ENCODE measurements at places on chromosomes 16 and 17.

DNA sequence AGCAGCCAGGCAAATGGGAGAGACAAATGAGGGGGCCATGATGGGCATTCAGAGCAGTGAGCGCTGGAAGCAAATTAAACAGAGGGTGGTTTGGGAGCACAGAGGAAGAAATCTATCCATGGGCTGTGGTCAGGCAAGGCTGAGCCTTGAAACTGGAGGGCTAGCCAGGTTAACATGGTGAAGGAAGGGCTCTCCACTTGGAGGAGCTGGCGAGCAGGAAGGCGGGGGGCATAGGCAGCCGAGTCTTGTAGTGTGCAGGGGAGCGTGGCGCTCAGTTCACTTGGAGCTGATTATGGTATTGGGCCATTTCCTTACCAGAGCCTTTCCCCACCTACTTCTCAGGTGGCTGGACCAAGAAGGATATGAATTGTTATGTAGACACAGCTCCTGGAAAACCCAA, 189.7 kb downstream of the SNX29 start:
- no peak for DNase-seq

DNA sequence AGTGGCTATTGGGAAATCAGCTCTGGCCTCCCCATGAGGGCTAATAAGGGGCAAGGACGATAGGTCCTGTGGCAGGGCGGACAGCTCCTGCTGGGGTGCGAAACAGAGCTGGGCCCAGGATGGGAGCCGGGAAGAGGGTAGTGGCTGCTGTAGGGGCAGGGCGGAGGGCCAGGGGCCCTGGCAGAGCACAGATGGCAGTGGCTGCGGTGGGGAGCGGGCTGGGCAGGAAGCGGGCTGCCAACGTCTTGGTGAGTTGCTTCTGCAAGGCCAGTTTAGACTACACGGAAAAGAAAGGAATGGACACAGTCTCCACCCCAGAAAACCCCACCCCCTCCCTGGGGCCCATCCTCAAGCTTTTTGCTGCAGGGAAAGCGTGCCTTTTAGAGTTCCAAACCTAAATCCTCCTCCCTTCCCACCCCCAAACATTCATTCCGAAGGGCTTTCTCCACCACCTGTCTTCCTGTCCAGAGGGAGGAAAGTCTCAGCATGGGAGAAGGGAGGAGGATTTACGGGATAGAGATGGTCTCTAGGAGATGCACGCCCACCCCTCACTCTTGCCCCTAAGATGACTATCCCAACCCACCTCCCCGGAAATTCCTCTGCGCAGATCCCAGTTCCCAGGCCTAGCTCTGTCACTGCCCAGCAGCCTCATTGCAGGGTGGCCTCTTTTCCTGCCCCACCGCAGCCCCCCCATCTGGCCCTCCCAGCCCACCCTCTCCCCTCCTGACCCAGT, 7.1 kb downstream of the NKIRAS2 start:
- no peak for DNase-seq

- DNase-seq: no peak
Measured at GRCh38 chr17:34556384-34556783, 23.0 kb upstream of the TMEM132E start.

- DNase-seq: peak; percentile 70
Measured at GRCh38 chr17:49407981-49408501, 6.6 kb downstream of the PHB1 start.

GRCh38 chr16:49858200-49859124, 2.5 kb upstream of the ZNF423 start:
- no peak for DNase-seq
